ENCODE measurements at places on chromosomes 12 and 14.

DNA sequence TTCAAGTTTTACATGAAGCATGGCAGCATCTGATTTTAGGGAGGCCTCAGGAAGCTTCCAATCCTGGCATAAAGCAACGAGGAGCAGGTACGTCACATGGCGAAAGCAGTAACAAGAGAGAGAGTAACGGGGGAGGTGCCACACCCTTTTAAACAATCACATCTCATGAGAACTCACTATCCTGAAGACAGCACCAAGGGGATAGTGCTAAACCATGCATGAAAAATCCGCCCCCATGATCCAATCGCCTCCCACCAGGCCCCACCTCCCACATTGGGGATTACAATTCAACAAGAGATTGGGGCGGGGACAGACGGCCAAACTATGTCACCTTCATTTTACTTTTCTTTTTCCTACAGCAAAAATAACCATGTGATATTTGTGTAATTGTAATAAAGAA lies 7.2 kb upstream of the MAP3K9 start:
- no peak for DNase-seq

- no peak for DNase-seq
Measured at GRCh38 chr12:129385637-129385990, 518.2 kb downstream of the TMEM132D start.

DNA sequence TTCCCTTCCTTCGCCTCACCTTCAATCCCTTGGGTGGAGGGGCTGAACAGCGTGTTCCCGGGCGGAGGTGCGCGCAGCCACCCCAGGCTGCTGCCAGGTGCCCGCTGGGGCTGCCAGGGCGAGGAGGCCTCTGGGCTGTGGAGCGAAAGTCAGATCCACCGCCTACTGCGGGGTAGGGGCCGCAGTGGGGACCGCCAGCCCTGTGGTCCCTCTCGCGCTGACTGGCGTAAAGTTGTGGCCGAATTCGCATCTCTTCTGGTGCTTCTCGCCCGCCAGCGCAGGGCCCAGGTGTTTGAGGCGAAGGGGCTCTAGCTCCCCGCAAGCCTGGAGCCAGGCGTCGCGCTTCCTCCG lies 6.9 kb upstream of the HOXC4 start:
- DNase-seq = no peak

- DNase-seq = no peak
Measured at GRCh38 chr12:124044021-124044420, 71.0 kb downstream of the ZNF664 start.

DNA sequence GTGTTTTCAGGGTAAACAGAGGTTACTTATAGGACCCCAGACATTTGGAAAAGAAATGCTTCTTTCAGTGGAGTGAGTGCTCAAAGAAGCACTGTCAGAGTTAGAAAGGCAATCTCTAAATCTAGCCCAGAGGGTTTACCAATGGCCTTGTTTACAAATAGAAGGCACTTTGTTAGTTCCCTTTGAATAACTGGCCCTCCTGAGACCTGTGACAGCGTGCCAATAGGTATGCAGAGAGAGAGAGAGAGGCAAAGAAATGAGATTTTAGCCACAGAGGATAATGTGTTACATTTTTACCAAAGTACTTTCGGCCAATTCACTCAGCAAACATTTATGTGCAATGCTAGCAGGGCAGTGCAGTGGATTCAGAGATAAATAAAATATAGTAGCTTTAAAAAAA lies 41.9 kb downstream of the TPH2 start:
- no peak for DNase-seq

GRCh38 chr12:54411391-54412241 lies 7.5 kb downstream of the ITGA5 start:
- no peak for DNase-seq

GRCh38 chr12:66162701-66163100 lies 7.1 kb downstream of the TMBIM4 start:
- DNase-seq = no peak
